ENCODE measurements at places on chromosomes 2 and 18. TPM values are rescaled to one million over a fixed set of nuclear protein-coding genes. Genes with fewer than 3 reads are reported as not detected.
A peak's percentile ranks its signal among the peaks of the same experiment; 100 is the strongest.

- no peaks in the 10 kb centered on the region for H3K36me3 ChIP-seq
- peaks cover 29% of the 10 kb centered on the region for H3K27me3 ChIP-seq
- no peak overlapping the region for H3K27ac ChIP-seq
- DNase-seq: no peak
- H3K4me3 ChIP-seq: no peak overlapping the region
These were observed 28.5 kb upstream of the PPP3R1 start for GRCh38 chr2:68280796-68281195.

- H3K27me3 ChIP-seq: no peaks in the 10 kb centered on the region
- H3K27ac ChIP-seq: no peak overlapping the region
- peaks cover 29% of the 10 kb centered on the region for H3K4me1 ChIP-seq
- no peak for DNase-seq
- H3K4me3 ChIP-seq: no peak overlapping the region
These were observed 190.0 kb downstream of the RTP5 start for GRCh38 chr2:242059566-242059965.

DNA sequence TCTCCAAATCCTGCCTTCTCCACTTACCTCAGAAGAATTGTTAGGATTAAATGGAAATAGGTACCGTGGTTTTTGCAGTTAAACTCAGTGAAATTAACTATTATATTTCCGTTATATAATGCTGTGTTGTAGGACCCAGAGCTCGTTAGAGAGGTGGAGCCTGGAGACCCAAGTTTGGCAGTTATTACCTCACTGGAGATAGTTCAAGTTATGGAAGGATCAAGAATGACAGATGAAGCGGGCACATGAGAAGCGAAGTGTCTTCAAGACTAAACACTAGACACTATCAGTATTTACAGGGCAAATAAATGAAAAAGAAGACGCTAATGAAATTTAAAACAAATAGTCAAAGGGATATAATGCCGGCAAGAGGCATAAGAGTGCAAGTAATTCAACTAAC, 866 bp downstream of the CWC22 start:
- peak overlapping the region; percentile 82 for H3K4me3 ChIP-seq
- H3K36me3 ChIP-seq: peaks cover 29% of the 10 kb centered on the region
- DNase-seq: no peak
- no peaks in the 10 kb centered on the region for H3K27me3 ChIP-seq

GRCh38 chr2:10398496-10398895, 49.6 kb downstream of the ODC1 start:
- H3K4me3 ChIP-seq: no peak overlapping the region
- no peak overlapping the region for H3K27ac ChIP-seq
- peaks cover 28% of the 10 kb centered on the region for H3K4me1 ChIP-seq
- no peak for DNase-seq
- H3K36me3 ChIP-seq: no peaks in the 10 kb centered on the region

The EVX2 gene
- total RNA-seq: not detected

GRCh38 chr18:78739115-78739514, 240.5 kb upstream of the SALL3 start:
- H3K27ac ChIP-seq: no peak overlapping the region
- H3K4me3 ChIP-seq: no peak overlapping the region
- no peaks in the 10 kb centered on the region for H3K4me1 ChIP-seq
- no peaks in the 10 kb centered on the region for H3K27me3 ChIP-seq
- no peak for DNase-seq

DNA sequence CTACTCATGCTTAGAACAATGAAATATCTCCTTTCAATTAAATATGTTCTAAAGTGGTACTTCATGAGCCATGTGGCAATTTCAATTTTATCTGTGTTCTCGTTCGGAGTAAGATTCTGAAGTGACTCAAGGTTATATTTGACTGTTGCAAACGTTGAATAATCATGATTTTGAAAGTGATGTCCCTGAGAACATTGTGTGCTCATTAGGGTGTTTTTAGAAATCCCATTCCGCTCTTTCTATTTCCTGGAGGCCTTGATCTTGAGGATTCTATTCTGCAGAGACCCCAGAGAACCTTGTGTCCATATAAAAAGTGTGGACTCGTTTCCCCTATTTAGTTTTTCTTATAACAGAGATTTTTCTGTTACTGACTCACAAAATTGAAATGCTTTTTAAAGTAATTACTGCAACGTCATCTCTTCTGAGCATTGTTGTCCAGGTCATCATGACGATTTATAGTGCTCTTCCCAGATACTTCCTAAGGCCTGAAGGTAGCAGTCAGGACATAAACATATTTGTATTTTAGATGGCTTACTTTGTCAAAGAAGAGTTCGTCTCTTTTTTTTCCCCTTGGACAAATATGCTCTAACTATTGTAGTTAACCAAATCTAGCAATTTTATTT, 27.2 kb downstream of the IL1R2 start:
- no peaks in the 10 kb centered on the region for H3K27me3 ChIP-seq
- H3K27ac ChIP-seq: no peak overlapping the region
- H3K4me3 ChIP-seq: no peak overlapping the region
- H3K4me1 ChIP-seq: no peaks in the 10 kb centered on the region
- no peaks in the 10 kb centered on the region for H3K36me3 ChIP-seq

The PROKR1 gene
- total RNA-seq: not detected

DNA sequence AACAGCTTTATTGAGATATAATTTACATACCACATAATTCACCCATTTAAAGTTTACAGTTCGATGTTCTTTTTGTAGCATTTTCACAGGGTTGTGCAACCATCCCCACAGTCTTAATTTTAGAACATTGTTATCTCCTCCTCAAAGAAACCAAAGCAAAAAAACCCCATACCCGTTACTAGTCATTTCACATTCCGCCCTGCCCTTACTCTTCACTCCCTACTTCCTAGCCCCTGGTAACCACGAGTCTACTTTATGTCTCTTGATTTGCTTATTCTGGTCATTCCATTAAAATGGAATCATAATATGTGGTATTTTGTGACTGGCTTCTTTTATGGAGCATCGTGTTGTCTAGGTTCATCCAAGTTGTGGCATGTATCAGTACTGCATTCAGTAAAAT, 137.7 kb downstream of the TANC1 start:
- H3K27ac ChIP-seq: no peak overlapping the region
- no peaks in the 10 kb centered on the region for H3K27me3 ChIP-seq
- H3K4me1 ChIP-seq: peaks cover 14% of the 10 kb centered on the region
- no peaks in the 10 kb centered on the region for H3K36me3 ChIP-seq

- H3K36me3 ChIP-seq: no peaks in the 10 kb centered on the region
- H3K4me1 ChIP-seq: peaks cover 34% of the 10 kb centered on the region
- peak overlapping the region; percentile 18 for H3K4me3 ChIP-seq
- peak; percentile 45 for DNase-seq
- H3K27ac ChIP-seq: peak overlapping the region; percentile 64
- no peaks in the 10 kb centered on the region for H3K27me3 ChIP-seq
These were observed 13.2 kb downstream of the TXNDC2 start for GRCh38 chr18:9898792-9899549.

DNA sequence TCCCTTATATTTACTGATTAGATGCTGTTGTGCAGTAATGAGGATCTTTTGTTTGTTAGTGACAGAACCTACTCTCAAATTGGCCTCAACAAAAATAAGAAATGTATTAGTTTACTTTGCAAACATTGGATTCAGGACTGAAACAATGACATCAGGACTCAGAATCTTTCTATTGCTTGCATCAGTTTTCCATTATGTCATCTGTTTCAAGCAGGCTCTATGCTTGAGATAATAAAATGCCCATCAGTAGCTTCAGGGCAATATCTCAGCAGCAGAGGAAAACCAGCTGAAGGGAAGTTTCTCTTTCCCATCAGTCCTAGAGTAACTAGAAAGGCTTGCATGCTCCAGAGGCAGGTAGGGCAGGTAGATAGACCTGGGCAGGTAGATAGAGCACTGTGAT, 375.5 kb upstream of the SLC8A1 start:
- no peaks in the 10 kb centered on the region for H3K36me3 ChIP-seq
- no peak overlapping the region for H3K27ac ChIP-seq
- H3K4me3 ChIP-seq: no peak overlapping the region
- no peak for DNase-seq
- no peaks in the 10 kb centered on the region for H3K27me3 ChIP-seq

The LYPD6B gene
- 1.3 TPM for total RNA-seq

- H3K36me3 ChIP-seq: no peaks in the 10 kb centered on the region
- peaks cover 5% of the 10 kb centered on the region for H3K4me1 ChIP-seq
- H3K27me3 ChIP-seq: peaks cover 8% of the 10 kb centered on the region
- DNase-seq: no peak
- H3K4me3 ChIP-seq: no peak overlapping the region
These were observed 26.7 kb downstream of the COLEC12 start for GRCh38 chr18:473802-474201.

DNA sequence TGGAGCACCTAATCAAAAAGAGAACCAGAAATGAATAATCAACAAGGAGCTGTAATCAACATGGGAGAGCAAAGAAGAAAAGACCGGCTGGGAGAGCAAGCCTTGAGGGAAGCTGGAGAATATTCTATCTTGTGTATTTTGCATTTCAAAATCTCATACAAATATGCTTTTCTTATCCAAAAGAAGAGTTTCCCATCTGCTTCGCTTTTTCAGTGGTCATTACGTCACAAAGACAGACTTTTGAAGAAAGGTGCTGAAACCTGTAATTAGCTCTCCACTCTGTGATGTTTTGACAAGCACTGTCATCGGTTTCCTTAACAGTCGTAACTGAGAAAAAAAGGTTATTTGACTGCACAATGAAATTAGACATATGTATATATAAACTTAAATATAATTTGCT, 139.1 kb upstream of the TACR1 start:
- H3K4me1 ChIP-seq: no peaks in the 10 kb centered on the region
- H3K36me3 ChIP-seq: no peaks in the 10 kb centered on the region
- no peak overlapping the region for H3K4me3 ChIP-seq
- no peaks in the 10 kb centered on the region for H3K27me3 ChIP-seq
- DNase-seq: no peak

- peak overlapping the region; percentile 40 for H3K27ac ChIP-seq
- peaks cover 13% of the 10 kb centered on the region for H3K4me1 ChIP-seq
- DNase-seq: no peak
- H3K36me3 ChIP-seq: no peaks in the 10 kb centered on the region
- no peaks in the 10 kb centered on the region for H3K27me3 ChIP-seq
These were observed 85.0 kb downstream of the IKZF2 start for GRCh38 chr2:213066443-213066743.

DNA sequence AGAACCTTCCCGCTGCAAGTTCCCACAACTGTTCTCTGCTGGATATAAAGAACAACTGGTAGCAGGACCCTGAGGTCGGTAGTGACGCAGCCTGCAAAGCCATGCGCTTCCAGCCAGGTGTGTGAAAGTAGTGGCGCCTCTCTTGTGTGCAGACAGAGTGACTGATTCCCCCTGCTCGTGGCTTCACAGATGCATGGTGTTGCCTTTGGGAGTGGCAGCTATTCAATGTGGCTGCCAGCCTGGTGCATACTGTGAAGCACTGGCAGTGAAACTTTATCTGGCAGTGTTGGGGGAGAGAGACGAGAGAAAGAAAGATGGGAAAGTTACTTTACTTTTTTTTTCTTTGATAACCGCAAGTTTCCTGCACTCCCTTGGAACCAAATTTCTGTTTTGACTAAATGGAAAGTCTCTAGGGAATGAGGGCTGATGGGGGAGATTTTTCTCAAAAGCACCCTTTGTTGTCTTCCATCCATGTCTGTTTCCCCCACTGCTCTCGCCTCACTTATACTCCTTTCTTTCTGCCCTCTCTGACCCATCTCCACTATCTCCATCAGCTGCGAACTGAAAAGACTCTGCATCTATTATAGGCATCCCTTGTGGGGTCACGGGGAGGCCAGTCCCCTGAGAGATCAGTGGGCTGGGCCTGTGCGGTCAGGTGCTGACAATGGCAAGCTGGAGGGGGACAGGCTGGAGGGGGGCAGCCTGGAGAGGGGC, 90.0 kb upstream of the TNP1 start:
- H3K27me3 ChIP-seq: no peaks in the 10 kb centered on the region
- no peak overlapping the region for H3K4me3 ChIP-seq

DNA sequence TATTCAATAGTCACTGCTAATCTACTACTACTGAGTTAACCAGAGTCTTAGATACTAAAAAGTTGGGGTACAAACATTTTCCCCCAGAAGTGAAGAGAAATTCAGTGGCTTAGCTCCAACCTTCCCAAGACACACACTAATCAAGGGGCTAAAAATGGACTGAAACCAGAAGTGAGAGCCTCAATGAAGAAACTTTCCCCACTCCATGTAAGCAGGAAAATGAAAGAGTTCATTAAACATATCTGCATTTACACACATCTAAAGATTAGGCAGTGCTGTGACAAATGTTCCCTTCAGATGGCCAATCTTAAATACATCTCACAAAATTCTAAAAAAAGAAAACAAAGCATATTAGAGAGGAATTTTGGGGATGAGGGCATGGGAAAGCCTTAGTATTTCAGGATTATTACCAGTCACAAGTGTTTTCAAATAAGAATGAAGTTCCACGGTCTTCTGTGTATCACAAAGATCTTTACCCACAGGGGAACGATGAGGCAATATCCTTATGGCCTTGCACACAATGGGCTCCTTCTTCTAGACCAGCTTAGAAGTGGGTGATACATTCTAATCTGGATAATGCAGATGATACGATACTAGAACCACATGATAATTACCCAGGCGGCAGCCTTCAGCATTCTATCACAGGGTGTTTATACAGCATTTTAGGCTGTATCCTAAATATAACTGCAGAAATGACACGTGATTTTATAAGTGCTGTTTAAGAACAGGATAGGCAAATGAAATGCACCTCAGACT, 17.1 kb downstream of the ANKRD44 start:
- no peak overlapping the region for H3K27ac ChIP-seq
- no peak overlapping the region for H3K4me3 ChIP-seq
- no peaks in the 10 kb centered on the region for H3K36me3 ChIP-seq

DNA sequence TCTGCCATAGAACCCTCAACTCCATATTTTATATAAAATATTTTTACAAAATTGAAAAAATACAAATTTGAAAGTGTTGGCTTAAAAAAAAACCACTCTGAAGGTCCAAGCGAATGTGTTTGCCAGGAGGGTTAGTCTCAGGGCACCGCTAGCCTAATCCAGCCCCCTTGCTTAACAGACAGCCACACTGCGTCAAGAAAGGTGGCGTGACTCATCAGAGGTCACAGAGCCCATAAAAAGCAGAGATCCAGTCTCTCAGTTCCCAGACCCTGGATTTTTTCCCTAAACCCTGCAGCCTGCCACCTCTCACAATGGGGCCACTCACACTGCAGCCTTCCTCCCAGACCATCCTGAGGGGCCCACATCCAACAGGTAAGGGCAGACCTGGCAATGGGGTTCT, 3.9 kb upstream of the TNS1 start:
- no peak overlapping the region for H3K27ac ChIP-seq
- H3K4me3 ChIP-seq: no peak overlapping the region

The KCNJ13 gene
- not detected for total RNA-seq

DNA sequence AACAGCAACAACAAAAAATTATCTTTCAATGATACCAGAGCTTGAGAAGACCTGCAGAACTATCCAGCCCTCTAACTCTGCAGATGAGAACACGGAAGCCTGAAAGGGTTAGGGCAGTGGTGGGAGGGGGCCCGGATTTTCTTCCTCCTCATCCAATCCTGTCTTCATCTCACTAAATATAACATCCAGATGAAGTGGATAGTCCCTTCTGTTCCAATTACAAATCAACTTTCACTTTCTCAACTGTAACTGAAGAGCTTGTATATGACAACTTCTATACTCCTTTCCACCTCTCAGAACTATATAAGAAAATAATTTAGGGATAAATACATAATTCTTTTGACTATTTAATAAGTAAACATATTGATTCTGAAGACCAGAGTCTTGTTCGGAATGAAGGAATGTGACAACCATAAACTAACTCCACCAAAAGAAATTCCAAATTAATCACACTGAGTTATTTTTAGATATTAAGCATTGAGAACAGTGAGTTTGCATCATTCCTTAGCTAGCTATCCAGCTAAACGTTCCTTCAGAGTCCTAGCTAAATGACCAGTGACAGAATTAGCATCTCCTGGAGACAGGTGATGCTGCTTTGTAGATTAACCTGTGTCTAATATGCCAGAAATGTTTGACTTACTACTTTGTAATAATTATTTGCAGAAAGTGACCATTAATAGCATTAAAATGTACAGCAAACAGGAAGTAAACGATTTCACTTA, 32.7 kb downstream of the SFT2D3 start:
- peaks cover 55% of the 10 kb centered on the region for H3K4me1 ChIP-seq
- no peak for DNase-seq
- no peaks in the 10 kb centered on the region for H3K27me3 ChIP-seq
- no peak overlapping the region for H3K4me3 ChIP-seq
- H3K27ac ChIP-seq: peak overlapping the region; percentile 33
